ENCODE measurements at places on chromosomes 7 and 10. TPM values are rescaled to one million over a fixed set of nuclear protein-coding genes. Genes with fewer than 3 reads are reported as not detected.

HTR5A gene
- 2.1 TPM for total RNA-seq

CDC123 gene
- total RNA-seq, result 69.6 TPM

AMZ1 gene
- total RNA-seq, result 2.4 TPM

IGFBP1 gene
- 0.54 TPM for total RNA-seq

GLCCI1 gene
- total RNA-seq, result 51.2 TPM

DDX21 gene
- 26.9 TPM for total RNA-seq

CRHR2 gene
- 0.27 TPM for total RNA-seq

ASB10 gene
- not detected for total RNA-seq

C10orf62 gene
- total RNA-seq, result 0.73 TPM

HIP1 gene
- total RNA-seq, result 16.4 TPM

CYP3A4 gene
- not detected for total RNA-seq

ACTA2 gene
- 13.2 TPM for total RNA-seq

FEZF1 gene
- total RNA-seq, result not detected

TRIL gene
- total RNA-seq, result 24.3 TPM

PDGFA gene
- total RNA-seq, result 14.5 TPM

ZNF736 gene
- 46.2 TPM for total RNA-seq

KLF14 gene
- not detected for total RNA-seq

KCNMA1 gene
- 109 TPM for total RNA-seq

CNNM2 gene
- 10.4 TPM for total RNA-seq

DNAJC12 gene
- 12.3 TPM for total RNA-seq

HDAC9 gene
- 62.0 TPM for total RNA-seq

SEMA3D gene
- total RNA-seq, result 39.2 TPM

NPC1L1 gene
- total RNA-seq, result not detected

VENTX gene
- total RNA-seq, result 0.09 TPM

IQUB gene
- total RNA-seq, result 8.2 TPM

UPP1 gene
- 23.5 TPM for total RNA-seq

SEMA3C gene
- total RNA-seq, result 33.2 TPM

DLX6 gene
- not detected for total RNA-seq

MOGAT3 gene
- not detected for total RNA-seq

SPACDR gene
- total RNA-seq, result 0.54 TPM

THSD7A gene
- total RNA-seq, result 71.7 TPM

CAMK2B gene
- total RNA-seq, result 33.6 TPM

FAM237B gene
- not detected for total RNA-seq

GPR15LG gene
- total RNA-seq, result 0.36 TPM

DYNC1I1 gene
- 15.2 TPM for total RNA-seq

LRIT1 gene
- not detected for total RNA-seq

ZNF716 gene
- not detected for total RNA-seq

SPDYE3 gene
- total RNA-seq, result not detected

JAZF1 gene
- total RNA-seq, result 16.0 TPM

NPTX2 gene
- total RNA-seq, result 41.8 TPM

ELOVL3 gene
- 0.18 TPM for total RNA-seq

PNLIP gene
- total RNA-seq, result not detected

DBF4 gene
- total RNA-seq, result 16.2 TPM

WDR91 gene
- total RNA-seq, result 11.0 TPM

TUBB8 gene
- total RNA-seq, result not detected
